ENCODE measurements at places on chromosomes 6 and 20. TPM values are rescaled to one million over a fixed set of nuclear protein-coding genes. Genes with fewer than 3 reads are reported as not detected.

- DNase-seq: no peak
- no peaks in the 10 kb centered on the region for H3K36me3 ChIP-seq
- peaks cover 51% of the 10 kb centered on the region for H3K4me1 ChIP-seq
- H3K27ac ChIP-seq: no peak overlapping the region
Observed at GRCh38 chr6:156974830-156975261, 197.7 kb downstream of the ARID1B start.

- DNase-seq: no peak
- no peaks in the 10 kb centered on the region for H3K27me3 ChIP-seq
- peak overlapping the region; percentile 20 for H3K4me3 ChIP-seq
- H3K36me3 ChIP-seq: peaks cover 7% of the 10 kb centered on the region
- peak overlapping the region; percentile 85 for H3K27ac ChIP-seq
Observed at GRCh38 chr6:111555036-111555435, 50.6 kb downstream of the TRAF3IP2 start.

GRCh38 chr6:58113960-58114359 is 796.5 kb downstream of the PRIM2 start:
- H3K4me3 ChIP-seq: no peak overlapping the region
- H3K27ac ChIP-seq: no peak overlapping the region
- H3K27me3 ChIP-seq: no peaks in the 10 kb centered on the region

DNA sequence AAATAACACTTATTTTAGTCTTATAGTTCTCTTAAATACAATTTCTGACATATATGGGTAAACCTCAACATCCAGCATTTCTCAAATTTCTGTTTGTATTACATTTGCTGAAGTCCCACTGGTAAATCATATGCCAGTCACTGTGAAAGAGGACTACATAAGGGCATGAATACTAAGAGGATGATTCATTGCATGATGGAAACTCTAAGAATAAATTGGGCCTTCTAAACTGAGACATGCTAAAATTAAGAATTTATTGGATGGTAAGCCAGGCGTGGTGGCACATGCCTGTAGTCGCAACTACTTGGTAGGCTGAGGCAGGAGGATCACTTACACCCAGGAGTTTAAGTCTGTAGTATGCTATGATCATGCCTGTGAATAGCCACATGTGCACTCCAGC is 12.1 kb downstream of the DEFB123 start:
- peaks cover 10% of the 10 kb centered on the region for H3K4me1 ChIP-seq
- no peaks in the 10 kb centered on the region for H3K36me3 ChIP-seq
- no peak for DNase-seq
- H3K4me3 ChIP-seq: no peak overlapping the region

GRCh38 chr6:83124553-83124952 is 57.1 kb downstream of the DOP1A start:
- H3K27ac ChIP-seq: no peak overlapping the region
- DNase-seq: no peak
- peaks cover 4% of the 10 kb centered on the region for H3K4me1 ChIP-seq
- H3K27me3 ChIP-seq: no peaks in the 10 kb centered on the region

- peaks cover 34% of the 10 kb centered on the region for H3K4me1 ChIP-seq
- DNase-seq: no peak
- H3K27me3 ChIP-seq: no peaks in the 10 kb centered on the region
- H3K27ac ChIP-seq: peak overlapping the region; percentile 49
Observed at GRCh38 chr6:57087916-57088315, 2.1 kb upstream of the ZNF451 start.

DNA sequence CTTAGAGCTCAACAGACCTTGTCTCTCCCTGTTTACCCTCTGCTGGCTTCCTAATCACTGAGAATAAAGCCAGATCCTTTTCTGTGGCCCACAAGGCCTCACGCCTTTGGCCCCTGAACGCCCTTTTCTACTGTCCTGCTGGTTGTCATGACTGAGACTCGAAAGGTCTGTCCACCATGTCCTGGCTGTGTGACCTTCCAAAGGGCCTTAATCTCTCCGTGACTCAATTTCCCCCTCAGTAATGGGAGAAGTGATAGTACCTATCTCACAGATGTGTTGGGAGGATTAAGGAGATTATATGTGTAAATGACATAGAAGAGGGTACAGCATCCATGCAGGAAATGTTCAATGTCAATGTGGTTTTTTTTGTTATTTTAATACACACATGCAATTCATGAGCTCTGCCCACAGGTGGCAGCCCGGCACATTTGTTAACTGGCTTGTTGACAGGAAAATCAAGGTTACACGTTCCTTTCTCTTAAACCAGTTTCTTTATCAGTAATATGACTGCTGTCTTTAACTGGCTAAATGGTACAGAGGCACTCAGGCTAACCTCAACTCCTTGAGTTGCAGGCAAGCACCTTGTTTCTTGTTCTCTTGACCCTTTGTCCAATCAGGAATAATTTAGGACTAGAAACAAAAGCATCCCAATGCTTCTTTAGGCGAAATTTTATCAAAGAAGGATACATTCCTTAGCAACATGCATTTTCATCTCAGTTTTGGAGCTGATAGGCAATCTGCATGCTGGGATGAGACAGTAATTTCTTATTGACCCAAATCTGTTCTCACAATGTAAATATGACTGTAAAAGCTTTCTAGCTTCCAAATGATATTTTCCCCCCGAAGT is 16.6 kb downstream of the SLC22A1 start:
- no peaks in the 10 kb centered on the region for H3K27me3 ChIP-seq
- no peak for DNase-seq
- peaks cover 9% of the 10 kb centered on the region for H3K36me3 ChIP-seq
- H3K4me1 ChIP-seq: peaks cover 43% of the 10 kb centered on the region

GRCh38 chr6:105591053-105591452 is 188.2 kb upstream of the PREP start:
- H3K36me3 ChIP-seq: no peaks in the 10 kb centered on the region
- no peak for DNase-seq
- no peak overlapping the region for H3K27ac ChIP-seq

GRCh38 chr6:155196911-155197310 is 66.9 kb upstream of the CLDN20 start:
- peaks cover 19% of the 10 kb centered on the region for H3K4me1 ChIP-seq
- no peaks in the 10 kb centered on the region for H3K27me3 ChIP-seq
- peaks cover 4% of the 10 kb centered on the region for H3K36me3 ChIP-seq
- DNase-seq: no peak
- no peak overlapping the region for H3K4me3 ChIP-seq
- no peak overlapping the region for H3K27ac ChIP-seq

The TRDN gene
- not detected for total RNA-seq

GRCh38 chr20:42844751-42845150 is 345.0 kb downstream of the PTPRT start:
- no peak overlapping the region for H3K27ac ChIP-seq
- no peaks in the 10 kb centered on the region for H3K36me3 ChIP-seq
- no peak for DNase-seq
- H3K27me3 ChIP-seq: no peaks in the 10 kb centered on the region
- no peak overlapping the region for H3K4me3 ChIP-seq

DNA sequence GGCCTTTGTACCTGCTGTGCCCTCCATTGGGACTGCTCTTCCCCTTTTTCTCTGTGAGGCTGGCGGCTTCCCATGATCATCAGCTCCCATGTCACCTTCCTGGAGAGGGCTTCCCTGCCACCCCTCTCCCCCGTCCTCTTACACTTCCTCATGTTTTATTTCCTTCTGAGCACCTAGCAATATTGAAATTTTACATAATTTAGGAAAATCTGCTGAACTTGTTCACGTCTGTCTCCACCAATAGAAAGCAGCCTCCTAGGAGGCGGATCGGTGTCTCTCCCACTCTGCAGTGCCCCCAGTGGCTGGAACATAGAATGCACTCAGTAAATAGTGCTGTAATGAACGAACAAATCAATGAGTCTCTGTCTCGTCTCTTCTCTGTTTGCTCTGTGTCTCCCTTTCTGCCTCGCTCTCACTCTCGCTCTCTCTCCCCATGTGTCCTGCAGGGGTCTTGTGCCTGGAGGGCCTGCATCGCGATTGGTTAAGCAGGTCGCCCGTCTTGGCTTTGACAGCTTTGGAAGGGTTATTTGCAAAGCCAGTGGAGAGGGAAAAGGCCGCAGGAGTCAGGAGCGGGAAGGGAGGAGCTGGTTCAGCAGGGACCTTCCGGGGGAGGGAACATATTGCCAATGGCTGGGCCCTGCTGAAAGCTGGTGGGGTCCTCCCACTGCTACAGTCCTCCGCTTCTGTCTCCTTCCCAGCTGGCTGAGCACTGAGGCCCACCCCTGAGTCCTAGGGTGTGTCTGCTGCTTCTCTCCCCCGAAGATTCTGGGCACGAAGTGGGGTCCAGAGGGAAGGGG is 12.1 kb upstream of the OCSTAMP start:
- no peaks in the 10 kb centered on the region for H3K27me3 ChIP-seq
- DNase-seq: no peak
- no peak overlapping the region for H3K4me3 ChIP-seq
- no peaks in the 10 kb centered on the region for H3K36me3 ChIP-seq

The SLC17A3 gene
- total RNA-seq: not detected

DNA sequence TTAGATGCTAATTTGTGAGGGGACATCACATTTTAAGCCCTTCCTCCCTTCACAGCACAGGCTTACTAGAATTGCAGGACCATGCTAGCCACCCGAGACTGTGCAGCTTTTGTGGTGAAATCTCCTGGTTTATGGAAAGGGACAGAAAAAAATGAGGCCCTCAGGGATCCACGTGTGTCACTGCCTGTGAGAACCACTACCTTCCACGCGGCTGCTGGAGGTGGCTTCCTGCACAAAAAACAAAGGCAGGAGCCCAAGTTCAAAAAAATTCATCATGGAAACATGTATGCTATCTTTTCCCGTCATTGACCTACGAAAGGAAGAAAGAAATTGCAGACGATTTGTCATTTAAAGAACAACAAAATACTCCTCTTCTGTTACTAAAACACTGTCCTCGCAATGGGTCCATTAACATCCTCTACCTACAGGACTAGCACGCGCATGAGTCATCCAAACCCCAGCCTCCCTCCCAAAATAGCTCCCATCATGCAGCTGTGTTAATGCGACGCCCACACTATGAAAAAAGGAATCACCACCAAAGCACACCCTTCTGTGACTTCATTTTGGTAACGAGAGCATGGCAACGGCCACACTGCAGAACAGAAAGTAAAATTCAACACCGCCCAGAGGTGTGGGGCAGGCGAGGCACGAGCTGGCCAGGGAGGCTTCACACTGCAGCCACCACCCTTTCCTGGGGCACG is 45.7 kb downstream of the RAMACL start:
- no peak for DNase-seq
- peak overlapping the region; percentile 0 for H3K27ac ChIP-seq
- H3K4me1 ChIP-seq: peaks cover 29% of the 10 kb centered on the region
- no peaks in the 10 kb centered on the region for H3K27me3 ChIP-seq

- no peak overlapping the region for H3K4me3 ChIP-seq
- DNase-seq: no peak
- peaks cover 8% of the 10 kb centered on the region for H3K4me1 ChIP-seq
Observed at GRCh38 chr20:35108921-35109320, 16.3 kb upstream of the TRPC4AP start.

DNA sequence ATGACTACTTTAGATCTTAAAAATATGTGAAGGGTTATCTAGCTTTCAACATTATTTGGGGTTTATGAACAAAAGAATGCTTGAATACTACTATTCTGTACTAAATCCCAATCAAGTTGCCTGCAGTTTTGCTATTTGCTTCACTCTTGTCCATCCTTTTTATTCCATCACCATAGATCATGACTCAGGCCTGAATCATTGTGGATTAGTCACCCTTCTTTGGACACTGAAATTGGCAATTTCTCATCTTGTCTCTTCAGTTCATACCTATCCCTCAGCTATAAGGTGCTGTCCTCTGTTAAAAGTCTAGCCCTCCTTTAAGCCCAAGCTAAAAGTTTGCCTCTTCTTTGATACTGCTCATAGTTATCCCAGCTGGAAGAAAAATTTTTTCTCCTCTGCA is 199.1 kb downstream of the CENPW start:
- no peaks in the 10 kb centered on the region for H3K27me3 ChIP-seq
- H3K4me1 ChIP-seq: peaks cover 26% of the 10 kb centered on the region
- no peak for DNase-seq
- H3K27ac ChIP-seq: no peak overlapping the region
- H3K36me3 ChIP-seq: no peaks in the 10 kb centered on the region
- H3K4me3 ChIP-seq: no peak overlapping the region

DNA sequence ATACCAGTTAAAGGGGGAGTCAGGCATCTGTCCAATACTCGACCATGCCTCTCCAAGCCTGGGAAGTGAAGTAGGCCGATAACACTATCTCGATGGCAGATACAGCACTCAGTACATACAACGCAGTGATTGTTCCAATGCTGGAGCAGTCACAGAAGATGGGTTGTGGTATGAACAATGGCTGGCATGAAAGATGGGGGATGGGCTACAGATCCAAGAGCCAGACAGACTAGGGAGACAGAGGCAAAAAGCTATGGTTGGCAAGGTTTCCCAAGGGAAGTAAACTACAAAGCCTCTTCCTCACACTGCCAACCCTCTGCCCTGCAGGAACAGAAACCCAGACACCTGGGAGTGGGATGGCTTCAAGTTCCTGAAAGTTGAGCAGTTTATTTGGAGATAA is 19.2 kb downstream of the FKBP1A start:
- H3K4me1 ChIP-seq: peaks cover 64% of the 10 kb centered on the region
- no peak overlapping the region for H3K27ac ChIP-seq
- H3K4me3 ChIP-seq: no peak overlapping the region
- H3K36me3 ChIP-seq: peaks cover 6% of the 10 kb centered on the region

GRCh38 chr6:48272518-48272917 is 161.5 kb upstream of the PTCHD4 start:
- no peaks in the 10 kb centered on the region for H3K27me3 ChIP-seq
- H3K27ac ChIP-seq: no peak overlapping the region
- H3K4me1 ChIP-seq: no peaks in the 10 kb centered on the region
- no peak for DNase-seq
- no peak overlapping the region for H3K4me3 ChIP-seq

DNA sequence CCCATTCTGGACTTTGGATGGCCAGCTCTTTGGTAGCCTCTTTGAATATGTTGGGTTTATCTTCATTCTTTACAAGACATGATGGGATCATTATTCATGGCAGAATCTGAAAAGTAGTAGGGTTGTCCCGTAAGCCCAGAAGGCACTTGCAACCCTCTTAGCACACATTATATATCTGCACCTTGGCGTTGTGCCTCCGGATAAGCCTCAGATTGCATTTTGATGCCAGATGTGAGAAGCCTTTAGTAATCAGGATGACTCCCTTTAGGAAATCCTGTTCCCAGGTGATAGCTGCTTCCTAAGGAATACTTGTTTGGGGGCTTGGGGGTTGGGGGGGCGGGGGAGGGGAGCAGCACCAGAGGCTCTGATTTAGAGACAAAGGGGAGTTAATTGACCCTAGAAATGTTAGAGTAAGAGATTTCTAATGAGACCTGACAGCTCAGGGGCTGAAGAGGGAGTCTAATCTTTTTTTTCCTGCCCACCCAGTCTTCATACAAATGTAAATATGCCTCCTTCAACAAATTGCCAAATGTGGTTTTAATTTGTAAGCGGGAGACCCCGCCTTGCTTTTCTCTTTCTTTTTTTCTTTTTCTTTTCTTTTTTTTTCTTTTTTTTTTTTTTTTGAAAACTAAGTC is 55.1 kb downstream of the JAG1 start:
- peaks cover 8% of the 10 kb centered on the region for H3K36me3 ChIP-seq
- no peak for DNase-seq
- H3K4me1 ChIP-seq: peaks cover 56% of the 10 kb centered on the region
- H3K27ac ChIP-seq: peak overlapping the region; percentile 95
- H3K27me3 ChIP-seq: no peaks in the 10 kb centered on the region

GRCh38 chr20:48414786-48415185 is 413.0 kb downstream of the PREX1 start:
- no peaks in the 10 kb centered on the region for H3K4me1 ChIP-seq
- H3K36me3 ChIP-seq: no peaks in the 10 kb centered on the region
- H3K4me3 ChIP-seq: no peak overlapping the region

- no peak overlapping the region for H3K4me3 ChIP-seq
- peaks cover 22% of the 10 kb centered on the region for H3K4me1 ChIP-seq
- DNase-seq: no peak
- no peaks in the 10 kb centered on the region for H3K27me3 ChIP-seq
- H3K27ac ChIP-seq: peak overlapping the region; percentile 12
- H3K36me3 ChIP-seq: peaks cover 3% of the 10 kb centered on the region
Observed at GRCh38 chr6:125511809-125512396, 210.1 kb upstream of the HDDC2 start.

The RAD21L1 gene
- total RNA-seq: not detected

Data from chondrocyte (in vitro differentiated cells).